Stomach (tissue), 19 donors: ENCODE measurements at places on chromosomes 3 and 15. TPM values are rescaled to one million over a fixed set of nuclear protein-coding genes. Genes with fewer than 3 reads are reported as not detected.

ALDH1L1 gene
- total RNA-seq, result 5.9 TPM

PTX3 gene
- total RNA-seq, result 25.7 TPM

CCDC9B gene
- 0.58 TPM for total RNA-seq

DNA sequence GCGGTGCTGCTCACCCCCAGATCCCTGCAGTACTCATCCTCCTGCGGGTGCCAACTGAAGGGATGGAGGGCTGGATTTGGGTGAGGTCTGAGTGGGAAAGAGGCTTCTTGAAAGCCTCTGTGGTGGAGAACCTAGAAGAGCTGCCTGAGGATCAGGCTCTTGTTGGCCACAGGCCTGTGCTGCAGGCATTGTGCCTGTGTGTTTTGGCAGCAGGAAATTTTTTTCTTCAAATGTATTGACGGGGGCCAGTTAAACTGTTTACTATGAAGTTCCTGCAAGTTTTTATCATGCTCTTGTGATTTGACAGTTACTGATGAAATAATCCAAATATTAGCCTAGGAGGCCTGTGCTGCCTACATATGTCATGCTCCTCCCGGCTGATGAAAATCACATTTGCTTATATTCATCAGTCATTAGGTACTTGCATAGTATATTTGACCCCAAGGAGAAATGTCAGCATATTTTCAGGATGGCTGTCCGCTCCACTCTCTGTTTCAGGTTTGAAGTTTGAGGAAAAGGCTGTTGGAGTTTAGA, 103.1 kb downstream of the THSD4 start:
- H3K36me3 ChIP-seq, result no peaks in the 10 kb centered on the region
- no peaks in the 10 kb centered on the region for H3K27me3 ChIP-seq
- DNase-seq, result no peak
- H3K4me3 ChIP-seq, result no peak overlapping the region
- peak overlapping the region; percentile 41 for H3K27ac ChIP-seq

DNA sequence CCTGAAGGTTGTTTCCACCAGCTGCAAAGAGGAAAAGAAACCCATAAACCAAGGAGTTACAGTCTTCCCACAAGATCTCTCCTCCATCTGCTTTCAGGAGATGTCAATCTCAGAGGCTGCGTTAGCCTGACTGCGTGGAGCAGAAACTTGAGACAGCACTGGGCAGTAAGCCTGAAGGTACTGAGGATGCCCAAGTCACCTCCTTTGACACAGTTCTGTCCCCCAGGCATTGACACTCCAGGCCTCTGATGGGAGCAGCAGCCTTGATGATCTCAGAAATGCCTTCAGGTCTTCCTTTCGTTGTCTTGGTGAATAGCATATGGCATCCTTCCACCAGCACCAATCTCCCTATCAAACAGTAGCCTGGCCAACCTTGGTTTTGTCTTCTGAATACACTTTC, 89.3 kb downstream of the OXNAD1 start:
- peaks cover 22% of the 10 kb centered on the region for H3K36me3 ChIP-seq
- no peak for DNase-seq
- H3K4me3 ChIP-seq, result no peak overlapping the region
- H3K27ac ChIP-seq, result no peak overlapping the region
- no peaks in the 10 kb centered on the region for H3K27me3 ChIP-seq
